Ovary (tissue), 10 donors: ENCODE measurements at places on chromosomes 7 and 10. TPM values are rescaled to one million over a fixed set of nuclear protein-coding genes. Genes with fewer than 3 reads are reported as not detected.
A peak's percentile ranks its signal among the peaks of the same experiment; 100 is the strongest.

- no peak for DNase-seq
- H3K4me1 ChIP-seq, result peaks cover under 1% of the 10 kb centered on the region
- no peaks in the 10 kb centered on the region for H3K36me3 ChIP-seq
- H3K27me3 ChIP-seq, result no peaks in the 10 kb centered on the region
These were observed 874 bp downstream of the GIMAP5 start for GRCh38 chr7:150738092-150738491.

GRCh38 chr10:110667620-110668343 lies 23.6 kb downstream of the RBM20 start:
- H3K4me3 ChIP-seq, result no peak overlapping the region
- no peak for DNase-seq
- no peaks in the 10 kb centered on the region for H3K4me1 ChIP-seq

GRCh38 chr10:6214612-6215011 lies 11.9 kb downstream of the PFKFB3 start:
- no peak overlapping the region for H3K4me3 ChIP-seq
- no peak overlapping the region for H3K27ac ChIP-seq
- DNase-seq, result no peak
- H3K4me1 ChIP-seq, result peaks cover 12% of the 10 kb centered on the region

- peaks cover 2% of the 10 kb centered on the region for H3K4me1 ChIP-seq
- DNase-seq, result no peak
- peaks cover 2% of the 10 kb centered on the region for H3K27me3 ChIP-seq
- H3K36me3 ChIP-seq, result no peaks in the 10 kb centered on the region
- H3K27ac ChIP-seq, result no peak overlapping the region
These were observed 165.1 kb downstream of the GLRX3 start for GRCh38 chr10:130301021-130301892.

DNA sequence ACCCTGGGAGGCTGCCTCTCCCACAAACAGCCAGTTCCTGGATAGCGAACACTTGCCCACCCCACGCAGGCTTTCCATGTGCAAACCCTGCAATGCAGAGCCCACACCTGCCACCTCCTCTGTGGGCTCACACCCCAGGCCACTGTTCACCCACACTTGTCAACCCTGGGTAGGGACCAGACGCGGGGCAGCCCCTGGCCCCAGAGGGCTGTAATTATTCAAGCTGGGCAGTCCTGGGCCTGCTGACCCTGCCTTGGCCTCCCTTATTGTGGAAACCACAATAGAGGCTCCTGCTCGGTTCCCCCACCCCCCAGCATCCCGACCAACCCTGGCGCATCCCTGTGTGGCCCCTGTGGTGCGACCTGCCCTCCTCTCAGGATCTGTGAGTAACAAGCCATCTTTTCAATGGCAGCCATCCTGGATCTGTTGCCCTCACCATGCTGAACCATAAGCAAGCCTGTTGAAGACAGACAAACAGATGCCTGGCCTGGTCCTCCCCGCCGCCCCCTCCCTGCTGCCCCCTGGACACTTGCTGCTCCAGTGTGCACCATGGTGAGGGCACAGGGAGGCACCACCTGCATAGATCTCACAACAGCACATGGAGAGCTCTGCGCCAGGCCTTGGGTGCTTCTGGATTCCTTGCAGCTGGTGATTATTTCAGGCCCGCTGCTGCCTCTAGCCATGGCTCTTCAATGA lies 15.8 kb upstream of the UBE3C start:
- H3K36me3 ChIP-seq, result no peaks in the 10 kb centered on the region
- no peak for DNase-seq
- H3K4me1 ChIP-seq, result no peaks in the 10 kb centered on the region
- no peak overlapping the region for H3K4me3 ChIP-seq
- no peak overlapping the region for H3K27ac ChIP-seq

DNA sequence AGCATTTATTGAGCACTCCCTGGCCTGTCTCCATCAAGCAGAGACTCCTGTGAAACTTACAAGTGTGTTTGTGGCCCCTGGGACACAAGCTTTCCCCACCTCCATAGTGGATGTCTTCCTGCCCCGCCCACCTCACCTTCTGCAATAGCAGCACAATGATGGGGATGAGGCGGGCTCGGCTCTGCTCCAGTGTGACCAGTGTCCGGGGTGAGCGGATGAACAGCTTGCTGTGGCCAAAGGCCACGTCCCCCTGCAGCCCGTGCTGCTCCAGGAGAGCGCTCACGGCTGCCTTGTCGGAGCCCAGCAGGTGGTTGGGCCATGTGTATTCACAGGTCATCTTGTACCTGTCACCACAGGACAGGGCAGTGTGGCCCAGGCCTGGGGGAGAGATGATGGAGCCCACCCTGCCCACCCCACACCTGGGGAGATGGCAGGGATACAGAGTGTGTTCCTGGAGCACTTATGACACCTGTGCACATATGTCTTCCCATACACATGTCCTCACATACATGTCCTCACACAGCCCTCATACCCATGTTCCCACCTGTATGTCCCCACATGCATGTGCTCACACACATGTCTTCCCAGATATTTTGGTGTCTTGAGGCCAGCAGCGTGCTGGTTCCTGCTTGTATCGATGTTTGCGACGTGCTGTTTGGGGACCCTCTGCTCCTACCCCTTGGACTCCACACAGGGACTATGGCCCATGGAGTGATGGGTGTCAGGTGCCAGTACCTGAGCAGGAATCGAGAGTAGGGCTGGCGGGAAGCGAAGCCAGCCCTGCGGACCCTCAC lies 12.7 kb downstream of the MYO1G start:
- no peaks in the 10 kb centered on the region for H3K27me3 ChIP-seq
- no peak overlapping the region for H3K27ac ChIP-seq
- no peak for DNase-seq

- DNase-seq, result no peak
- no peaks in the 10 kb centered on the region for H3K36me3 ChIP-seq
- H3K4me3 ChIP-seq, result no peak overlapping the region
- no peak overlapping the region for H3K27ac ChIP-seq
These were observed 538.5 kb upstream of the FOXK1 start for GRCh38 chr7:4143511-4144171.

DNA sequence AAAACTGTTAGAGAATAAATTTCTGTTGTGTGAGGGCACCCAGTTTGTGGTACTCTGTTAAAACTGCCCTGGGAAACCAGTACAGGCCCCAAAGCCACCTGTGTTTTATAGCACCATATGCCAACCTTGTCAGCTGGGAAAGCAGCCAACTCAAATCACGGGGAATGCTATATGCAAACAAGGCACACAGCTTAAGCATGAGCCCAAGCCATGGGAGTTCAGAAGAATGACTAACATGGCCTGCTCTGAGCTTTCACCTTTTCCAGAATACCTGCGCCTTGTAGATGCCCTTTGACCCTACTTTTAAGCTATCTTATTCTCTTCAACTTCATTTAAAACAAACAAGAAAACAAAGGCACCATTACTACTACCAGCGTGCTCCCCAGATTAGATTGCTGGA lies 5.5 kb upstream of the SLC25A13 start:
- H3K4me3 ChIP-seq, result no peak overlapping the region
- H3K36me3 ChIP-seq, result no peaks in the 10 kb centered on the region
- no peak for DNase-seq
- no peaks in the 10 kb centered on the region for H3K27me3 ChIP-seq
- no peaks in the 10 kb centered on the region for H3K4me1 ChIP-seq

GRCh38 chr7:27712217-27712616 lies 27.7 kb upstream of the TAX1BP1 start:
- DNase-seq, result no peak
- no peaks in the 10 kb centered on the region for H3K36me3 ChIP-seq

DNA sequence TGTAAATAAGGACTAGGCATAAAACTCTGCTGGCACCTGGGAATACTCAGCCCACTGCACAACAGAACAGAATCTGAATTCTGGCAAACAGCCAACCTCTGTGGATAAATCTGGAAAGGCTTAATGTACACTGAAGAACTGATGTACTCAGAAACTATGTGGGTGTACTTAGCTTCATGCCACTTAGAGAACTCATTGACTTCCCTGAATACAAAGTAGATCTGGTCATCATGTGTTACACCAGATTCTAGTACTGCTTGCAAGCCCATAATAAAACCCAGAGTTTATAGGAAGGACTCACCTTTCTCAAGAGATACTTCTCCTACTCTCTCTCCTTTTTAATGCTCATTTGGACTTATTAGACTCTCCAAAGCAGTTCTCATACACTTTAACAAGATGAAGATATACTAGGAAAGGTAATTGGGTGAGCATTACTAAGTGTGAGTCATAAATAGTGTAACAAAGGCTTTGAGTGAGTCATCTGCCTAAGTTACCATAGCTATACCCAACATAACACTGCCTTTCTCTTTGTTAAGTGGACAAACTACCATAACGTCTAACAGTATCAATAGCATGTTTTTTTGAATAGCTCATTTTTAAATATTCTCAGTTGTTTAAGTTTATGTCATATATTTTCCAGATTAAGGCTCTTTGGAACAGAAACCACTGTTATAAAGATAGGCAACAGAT lies 309.1 kb downstream of the MDFIC start:
- H3K4me1 ChIP-seq, result no peaks in the 10 kb centered on the region
- H3K4me3 ChIP-seq, result no peak overlapping the region
- no peaks in the 10 kb centered on the region for H3K36me3 ChIP-seq
- DNase-seq, result no peak
- no peak overlapping the region for H3K27ac ChIP-seq

DNA sequence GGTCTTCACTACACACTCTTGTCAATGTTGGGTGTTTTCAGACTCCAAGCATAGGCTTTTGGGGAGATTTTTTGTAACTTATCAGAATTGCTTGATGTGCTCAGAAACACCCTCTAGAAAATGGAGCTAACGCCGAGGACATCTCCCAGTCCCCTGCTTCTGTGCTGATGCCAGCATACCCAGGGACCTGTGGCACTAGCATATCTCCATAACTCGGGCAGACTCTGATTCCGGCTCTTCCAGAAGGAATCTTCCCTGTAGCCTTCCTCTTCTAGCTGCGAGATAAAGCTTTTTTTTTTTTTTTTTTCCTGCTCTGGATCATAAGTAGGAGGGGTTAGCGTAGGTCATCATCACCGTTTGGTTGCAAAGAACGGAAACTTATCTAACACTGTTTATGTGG lies 434.4 kb downstream of the GALNT17 start:
- H3K36me3 ChIP-seq, result no peaks in the 10 kb centered on the region
- H3K4me3 ChIP-seq, result no peak overlapping the region
- DNase-seq, result no peak
- no peaks in the 10 kb centered on the region for H3K4me1 ChIP-seq
- H3K27me3 ChIP-seq, result no peaks in the 10 kb centered on the region

GRCh38 chr7:90387470-90388240 lies 15.6 kb upstream of the CLDN12 start:
- no peaks in the 10 kb centered on the region for H3K27me3 ChIP-seq
- no peak for DNase-seq
- no peaks in the 10 kb centered on the region for H3K4me1 ChIP-seq
- H3K4me3 ChIP-seq, result no peak overlapping the region
- no peaks in the 10 kb centered on the region for H3K36me3 ChIP-seq

DNA sequence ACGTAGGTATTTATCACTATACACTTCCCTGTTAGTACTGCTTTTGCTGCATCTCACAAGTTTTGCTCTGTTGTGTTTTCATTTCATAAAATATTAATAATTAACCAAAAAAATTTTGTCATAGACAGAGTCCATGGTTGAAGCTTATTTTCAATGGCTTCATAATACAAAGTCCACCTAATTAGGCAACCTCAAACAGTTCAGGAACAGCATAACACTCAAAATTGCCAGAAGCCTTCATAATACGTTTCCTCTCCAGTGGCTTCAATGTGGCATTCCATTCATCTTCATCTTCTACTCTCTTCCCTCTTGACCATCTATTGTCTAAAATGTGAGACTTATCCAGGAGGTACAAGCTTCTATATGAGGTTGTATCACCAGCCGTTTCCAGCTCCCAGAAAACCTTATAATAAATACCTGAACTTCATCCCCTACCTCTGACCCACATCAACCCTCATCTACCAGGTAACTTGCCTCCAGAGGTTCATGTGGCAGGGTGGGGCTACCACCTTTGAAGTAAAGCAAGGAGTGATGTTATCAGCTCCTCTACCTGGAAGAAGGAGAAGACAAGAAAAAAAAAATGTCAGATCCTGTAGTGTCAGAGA lies 337.3 kb downstream of the MALRD1 start:
- no peaks in the 10 kb centered on the region for H3K36me3 ChIP-seq
- H3K27ac ChIP-seq, result no peak overlapping the region
- DNase-seq, result no peak
- H3K4me3 ChIP-seq, result no peak overlapping the region
- no peaks in the 10 kb centered on the region for H3K27me3 ChIP-seq
- H3K4me1 ChIP-seq, result no peaks in the 10 kb centered on the region

- peaks cover 3% of the 10 kb centered on the region for H3K4me1 ChIP-seq
- no peak overlapping the region for H3K27ac ChIP-seq
- H3K4me3 ChIP-seq, result no peak overlapping the region
- no peak for DNase-seq
- H3K36me3 ChIP-seq, result no peaks in the 10 kb centered on the region
These were observed 522.9 kb downstream of the PARD3 start for GRCh38 chr10:34292194-34292565.

DNA sequence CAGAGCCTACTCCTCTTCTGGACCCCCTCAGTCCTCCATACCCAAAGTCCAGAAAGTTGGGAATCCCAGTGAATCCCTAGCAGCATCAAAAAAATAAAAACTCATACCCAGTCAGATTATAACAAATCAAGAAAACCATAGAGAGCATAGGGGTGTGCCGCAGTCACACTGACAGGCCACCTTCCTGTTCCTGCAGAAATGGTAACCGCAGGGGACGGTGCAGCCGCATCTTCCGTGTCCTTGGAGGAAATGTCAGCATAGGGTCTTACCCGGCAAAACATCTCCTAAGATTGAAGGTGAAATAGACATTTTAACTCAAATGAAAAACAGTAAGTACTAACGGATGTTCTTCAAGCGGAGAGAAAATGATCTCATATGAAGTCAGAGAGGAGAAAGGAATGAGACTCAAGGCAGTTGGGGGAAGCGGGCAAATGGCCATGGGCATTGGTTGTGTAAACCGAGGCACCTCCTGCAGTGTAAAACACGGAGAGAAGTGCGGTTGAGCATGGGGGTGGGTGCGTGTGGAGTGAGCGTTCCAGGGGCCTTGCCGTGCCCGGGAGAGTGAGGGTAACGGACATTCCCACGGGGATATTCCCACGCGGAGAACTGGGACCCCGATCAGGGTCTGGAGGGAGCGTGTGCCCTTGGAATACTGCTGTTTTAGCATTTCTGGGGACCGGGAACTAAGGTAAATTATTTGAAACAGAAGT lies 110.8 kb downstream of the NKX6-2 start:
- DNase-seq, result no peak
- no peaks in the 10 kb centered on the region for H3K4me1 ChIP-seq
- no peaks in the 10 kb centered on the region for H3K27me3 ChIP-seq
- no peaks in the 10 kb centered on the region for H3K36me3 ChIP-seq
- no peak overlapping the region for H3K4me3 ChIP-seq
- H3K27ac ChIP-seq, result no peak overlapping the region

- no peak overlapping the region for H3K4me3 ChIP-seq
- peaks cover 7% of the 10 kb centered on the region for H3K4me1 ChIP-seq
- peak; percentile 78 for DNase-seq
- H3K36me3 ChIP-seq, result no peaks in the 10 kb centered on the region
- H3K27ac ChIP-seq, result peak overlapping the region; percentile 1
These were observed 4.6 kb downstream of the ARPC1B start for GRCh38 chr7:99379043-99379577.

TAS2R41 gene
- total RNA-seq, result not detected

FRAT1 gene
- total RNA-seq, result 4.3 TPM

PAPOLB gene
- 0.08 TPM for total RNA-seq

EN2 gene
- total RNA-seq, result 1.5 TPM

PTPN20 gene
- 5.0 TPM for total RNA-seq

AGBL3 gene
- total RNA-seq, result 4.3 TPM

PDIA4 gene
- total RNA-seq, result 130 TPM

TRIL gene
- 2.0 TPM for total RNA-seq

CCDC136 gene
- total RNA-seq, result 5.8 TPM

TDRD1 gene
- 0.70 TPM for total RNA-seq
